ENCODE measurements at places on chromosomes 1 and 21.

DNA sequence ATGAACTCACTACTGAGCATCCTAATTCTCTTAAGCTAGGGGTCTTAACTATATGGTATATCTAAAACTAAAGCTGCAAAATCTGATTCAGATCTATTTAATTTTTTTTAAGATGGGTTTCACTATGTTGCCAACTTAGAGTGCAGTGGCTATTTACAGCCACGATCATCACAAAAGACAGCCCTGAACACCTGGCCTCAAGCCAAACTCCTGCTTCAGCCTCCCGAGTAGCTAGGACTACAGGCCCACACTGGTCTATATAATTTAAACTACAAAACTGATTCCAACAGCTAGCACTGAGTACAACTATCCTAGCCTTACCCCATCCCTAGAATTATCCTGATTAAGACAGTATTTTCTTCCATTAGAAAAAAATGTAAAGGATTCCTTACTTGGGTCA is 37.1 kb downstream of the EIF4G3 start:
- DNase-seq = no peak

DNA sequence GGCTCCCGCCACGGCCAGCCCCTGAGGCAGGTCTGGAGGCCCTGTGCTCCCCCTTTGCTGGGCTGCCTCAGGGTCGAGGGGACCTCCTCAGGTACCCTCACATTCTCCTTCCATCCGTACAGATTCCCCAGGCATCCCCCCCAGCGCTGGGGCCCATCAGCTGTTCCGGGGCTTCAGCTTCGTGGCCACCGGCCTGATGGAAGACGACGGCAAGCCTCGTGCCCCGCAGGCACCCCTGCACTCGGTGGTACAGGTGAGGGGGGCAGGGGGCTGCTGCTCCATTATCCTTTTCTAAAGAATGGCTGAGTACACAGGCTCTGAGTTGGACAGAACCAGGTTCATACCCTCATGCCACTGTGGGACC is 29.1 kb downstream of the RPS6KA1 start:
- no peak for DNase-seq

DNA sequence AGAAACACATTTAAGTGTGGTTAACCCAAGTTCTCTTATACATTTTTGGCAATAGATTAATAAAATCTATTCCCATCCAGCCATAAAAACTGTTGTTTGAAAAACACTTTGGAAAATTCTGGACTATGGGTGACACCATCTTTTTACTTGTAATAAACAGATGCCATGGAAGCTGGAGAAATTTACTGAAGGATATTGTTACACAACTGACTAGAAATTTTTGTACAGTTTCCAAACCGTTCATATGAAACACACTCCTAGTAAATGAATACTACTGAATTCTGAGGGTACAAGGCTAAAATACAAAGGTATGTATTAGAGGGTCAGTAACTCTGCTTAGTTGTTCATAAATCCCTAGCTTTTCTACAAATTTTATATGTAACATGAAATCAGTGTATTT is 48.7 kb downstream of the TRIM33 start:
- no peak for DNase-seq

GRCh38 chr1:166947398-166948043 is 27.8 kb downstream of the ILDR2 start:
- no peak for DNase-seq

DNA sequence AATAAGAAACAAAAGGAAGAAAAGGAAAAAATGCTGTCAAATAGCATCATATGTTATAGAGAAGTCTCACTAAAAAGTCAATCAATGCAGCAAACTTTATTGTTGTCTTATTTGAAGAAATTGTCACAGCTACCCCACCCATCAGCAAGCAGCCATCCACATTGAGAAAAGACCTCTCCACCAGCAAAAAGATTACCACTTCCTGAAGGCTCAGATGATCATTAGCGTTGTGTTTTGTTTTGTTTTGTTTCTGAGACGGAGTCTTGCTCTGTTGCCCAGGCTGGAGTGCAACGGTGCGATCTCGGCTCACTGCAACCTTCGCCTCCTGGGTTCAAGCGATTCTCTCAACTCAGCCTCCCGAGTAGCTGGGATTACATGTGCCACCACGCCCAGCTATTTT is 29.0 kb downstream of the ATP2B4 start:
- no peak for DNase-seq

DNA sequence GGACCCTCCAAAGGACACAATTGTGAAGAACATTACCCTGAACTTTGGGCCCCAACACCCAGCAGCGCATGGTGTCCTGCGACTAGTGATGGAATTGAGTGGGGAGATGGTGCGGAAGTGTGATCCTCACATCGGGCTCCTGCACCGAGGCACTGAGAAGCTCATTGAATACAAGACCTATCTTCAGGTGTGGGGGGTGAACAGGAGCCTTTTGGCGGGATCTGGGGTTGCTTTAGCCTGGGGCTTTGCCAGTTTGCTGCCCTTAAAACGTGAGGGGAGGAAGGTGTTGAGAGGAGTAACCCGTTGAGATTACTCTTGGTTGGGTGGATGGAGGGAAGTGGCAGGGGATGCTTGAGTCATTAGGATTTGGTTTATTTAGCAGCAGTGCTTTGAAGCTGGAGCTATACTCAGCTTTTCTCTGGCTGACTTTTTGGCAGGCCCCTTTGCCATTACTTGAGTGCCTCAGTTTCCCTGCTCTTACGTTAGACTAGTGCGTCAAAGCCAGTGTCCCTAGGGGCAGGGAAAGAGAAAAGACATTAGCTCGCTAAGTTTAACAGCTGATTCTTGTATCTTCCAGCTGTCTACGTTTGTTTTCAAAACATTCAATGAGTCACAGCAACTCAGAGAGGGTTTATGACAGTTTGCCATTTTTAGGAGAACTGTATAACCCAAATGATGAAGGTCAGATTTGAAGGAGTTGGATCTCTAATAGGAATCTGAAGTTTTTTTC is 4.4 kb downstream of the NDUFS2 start:
- no peak for DNase-seq

DNA sequence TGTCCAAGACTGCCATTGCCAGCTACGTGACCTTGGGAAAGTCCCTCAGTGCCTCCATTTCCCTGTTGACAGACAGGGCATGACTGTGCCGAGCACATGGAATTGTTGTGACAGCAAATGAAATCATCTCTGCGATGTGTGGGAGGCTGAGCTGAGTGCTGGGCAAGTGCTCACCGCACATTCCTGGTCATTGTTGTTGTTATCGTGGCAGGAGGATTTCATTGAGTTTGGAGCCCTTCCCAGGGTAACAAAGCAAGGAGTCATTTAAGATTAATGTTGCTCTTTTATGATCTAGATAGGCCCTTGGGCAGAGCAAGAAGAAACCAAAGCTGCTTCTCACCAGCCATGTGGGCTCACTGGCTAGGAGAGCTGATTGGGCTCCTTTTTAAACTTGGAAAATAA is 39.6 kb upstream of the ITPKB start:
- DNase-seq = no peak

GRCh38 chr1:93353286-93353685 is 7.6 kb downstream of the DR1 start:
- DNase-seq = no peak

Measured in D721Med (cell line).